ENCODE measurements at places on chromosomes 6 and 20.

- DNase-seq, result no peak
Observed at GRCh38 chr20:31569163-31570020, 35.7 kb upstream of the ID1 start.

GRCh38 chr6:7000825-7001777, 106.7 kb upstream of the RREB1 start:
- no peak for DNase-seq

DNA sequence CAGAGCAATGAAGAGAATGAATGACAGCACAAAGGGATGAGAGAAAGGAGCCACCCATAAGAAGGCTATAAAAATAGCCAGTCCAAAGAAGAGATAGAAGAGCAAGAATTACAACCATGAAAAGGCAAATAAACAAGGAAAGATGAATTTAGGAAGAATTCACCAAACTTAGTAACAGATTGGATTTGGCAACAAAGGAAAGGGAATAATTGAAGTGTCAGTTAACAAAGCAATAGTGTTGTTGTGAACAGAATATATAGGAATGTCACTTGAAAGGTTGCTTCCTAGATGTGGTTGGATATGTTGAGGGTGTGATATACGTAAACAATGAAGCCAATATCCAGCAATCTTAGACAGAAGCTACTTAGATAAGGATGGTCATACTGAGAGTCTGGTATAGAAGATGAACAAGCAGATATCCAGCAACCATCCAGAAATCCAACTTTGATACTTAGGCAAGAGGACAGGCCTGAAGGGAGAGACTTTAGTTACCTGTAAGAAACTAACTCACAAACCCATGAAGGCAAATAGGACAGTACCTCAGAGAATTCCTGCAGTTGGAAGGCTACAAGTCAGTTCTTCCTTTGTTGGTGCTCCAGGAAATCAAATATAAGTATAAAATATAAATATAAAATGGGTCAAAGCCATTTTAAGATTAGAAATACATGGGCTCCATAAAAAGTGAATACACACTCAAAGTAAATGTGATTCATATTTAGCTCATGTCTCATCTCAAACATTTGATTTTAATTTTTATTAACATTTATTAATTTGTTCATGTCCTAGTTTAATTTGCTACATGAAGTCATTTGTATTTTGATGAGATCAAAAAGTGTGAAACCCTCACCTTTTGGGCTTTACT, 106.5 kb downstream of the HFE start:
- no peak for DNase-seq

DNA sequence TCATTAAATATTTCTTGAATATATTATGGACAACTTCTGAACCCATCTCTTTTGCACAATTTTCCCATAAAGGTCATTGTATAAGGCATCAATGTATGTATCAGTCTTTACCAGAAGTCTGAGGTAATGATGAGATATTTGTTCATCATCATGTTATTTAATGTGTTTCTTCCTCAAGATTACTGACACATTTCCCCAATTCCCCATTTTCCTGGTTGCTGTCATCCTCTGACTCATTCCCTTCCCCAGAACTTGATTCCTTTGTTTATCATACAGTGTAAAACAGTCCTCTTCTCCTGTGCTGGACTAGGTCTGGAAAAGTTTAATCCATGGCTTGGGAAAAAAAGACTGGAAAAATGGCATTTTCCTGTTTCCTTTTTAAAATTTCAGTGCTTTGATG, 107.9 kb upstream of the FLRT3 start:
- DNase-seq, result peak; percentile 46

GRCh38 chr6:36862164-36862847, 12.3 kb downstream of the PPIL1 start:
- DNase-seq, result no peak

- DNase-seq, result no peak
Observed at GRCh38 chr6:1597924-1598323, 11.8 kb upstream of the FOXC1 start.

DNA sequence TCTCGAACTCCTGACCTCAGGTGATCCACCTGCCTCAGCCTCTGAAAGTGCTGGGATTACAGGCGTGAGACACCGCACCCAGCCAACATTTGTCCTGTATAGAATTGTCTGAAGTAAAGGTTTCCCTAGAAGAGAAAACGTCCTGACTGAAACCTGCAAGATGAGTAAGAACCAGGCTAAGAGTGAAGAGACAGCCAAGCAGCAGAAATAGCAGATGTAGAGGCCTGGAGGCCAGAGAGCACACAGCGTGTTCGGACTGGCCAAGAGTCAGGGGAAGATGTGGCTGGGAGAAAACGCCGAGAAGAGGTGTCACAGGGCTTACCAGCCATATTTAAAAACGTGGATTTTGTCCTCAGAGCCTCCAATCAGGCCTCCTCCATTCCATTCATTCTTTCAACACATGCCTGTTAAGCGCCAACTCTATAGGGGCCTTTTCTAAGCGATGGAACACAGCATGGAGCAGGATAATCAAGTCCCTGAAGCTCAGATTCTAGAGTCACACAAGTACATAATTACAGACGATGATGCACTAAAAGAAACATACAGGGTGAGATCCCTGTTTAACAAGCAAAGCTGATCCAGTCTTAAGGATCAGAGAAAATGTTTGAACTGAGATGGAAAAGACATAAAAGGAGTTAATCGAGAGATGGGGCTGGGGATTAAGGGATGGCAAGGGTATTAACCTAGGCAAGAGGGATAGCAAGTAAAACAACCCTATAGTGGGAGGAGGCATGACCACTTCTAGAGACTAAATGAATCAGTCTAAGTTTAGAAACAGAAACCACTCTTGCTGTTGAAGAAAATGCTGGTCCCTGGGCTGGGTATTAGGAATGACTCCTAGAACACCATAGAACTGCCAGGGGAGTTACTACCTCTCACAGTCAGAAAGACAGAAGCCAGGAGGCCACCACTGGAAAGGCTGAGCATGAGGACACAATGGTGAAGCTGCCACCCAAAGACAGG, 4.8 kb downstream of the ZCCHC3 start:
- no peak for DNase-seq

- no peak for DNase-seq
Observed at GRCh38 chr20:48679599-48679998, 148.2 kb downstream of the PREX1 start.

- no peak for DNase-seq
Observed at GRCh38 chr20:42063141-42063540, 445.0 kb upstream of the CHD6 start.

- no peak for DNase-seq
Observed at GRCh38 chr6:55448451-55448850, 121.2 kb downstream of the GFRAL start.

GRCh38 chr6:88074791-88075190, 27.1 kb downstream of the SPACA1 start:
- no peak for DNase-seq

DNA sequence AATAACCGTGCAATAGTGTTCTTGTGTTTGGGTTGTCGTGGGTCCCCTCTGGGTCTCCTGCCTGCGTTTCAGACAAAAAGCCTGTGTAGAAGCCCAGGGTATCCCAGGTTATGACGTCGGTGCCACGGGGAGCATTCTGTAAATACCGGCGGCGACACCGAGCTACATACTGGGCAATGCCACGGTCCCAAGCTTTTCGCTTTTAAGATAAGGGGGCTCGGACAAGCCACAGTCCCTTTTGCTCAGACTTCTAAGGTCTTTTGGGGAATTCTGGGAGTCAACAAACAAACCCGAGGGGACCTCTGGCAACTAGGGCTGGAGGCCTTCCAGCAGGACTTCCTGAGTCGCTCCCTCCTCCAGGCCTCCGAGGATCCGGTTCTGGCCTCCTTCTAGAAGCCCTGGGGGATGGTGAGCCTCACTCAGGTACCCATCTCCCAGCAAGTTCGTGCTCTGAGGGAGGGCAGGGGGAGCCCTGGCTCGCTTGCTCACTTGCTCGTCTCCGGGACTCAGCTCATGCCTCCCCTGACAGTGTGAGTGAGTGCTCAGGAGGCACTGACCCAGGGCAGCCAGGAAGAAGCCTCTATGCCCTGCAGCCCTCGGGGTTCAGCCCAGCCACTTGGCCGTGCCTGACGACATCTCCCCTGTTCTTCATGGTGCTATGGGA, 62.4 kb upstream of the MRPS10 start:
- DNase-seq, result no peak

- DNase-seq, result no peak
Observed at GRCh38 chr6:135796643-135797305, 54.7 kb upstream of the PDE7B start.

- DNase-seq, result no peak
Observed at GRCh38 chr6:4964675-4965561, 38.9 kb downstream of the RPP40 start.

DNA sequence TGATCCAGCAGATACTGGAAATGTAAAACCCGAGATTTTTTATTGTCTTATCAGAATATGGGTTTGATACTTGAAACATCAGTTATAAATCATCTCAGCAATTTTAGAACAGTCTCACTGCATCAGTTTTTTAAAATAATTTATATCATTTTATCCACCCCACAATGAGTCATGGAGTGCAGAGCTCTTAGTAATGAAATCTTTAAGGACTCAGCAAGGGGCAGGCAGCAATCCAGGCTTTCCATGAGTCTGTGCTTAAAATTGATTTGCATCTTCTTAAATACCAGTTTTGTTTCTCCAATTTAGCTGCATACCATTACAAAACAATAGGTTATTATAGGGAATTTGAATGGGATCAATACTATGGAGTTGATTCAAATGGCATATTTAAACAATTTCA, 832.3 kb downstream of the C6orf118 start:
- DNase-seq, result no peak

- no peak for DNase-seq
Observed at GRCh38 chr20:55582498-55582897, 422.8 kb downstream of the CBLN4 start.

DNA sequence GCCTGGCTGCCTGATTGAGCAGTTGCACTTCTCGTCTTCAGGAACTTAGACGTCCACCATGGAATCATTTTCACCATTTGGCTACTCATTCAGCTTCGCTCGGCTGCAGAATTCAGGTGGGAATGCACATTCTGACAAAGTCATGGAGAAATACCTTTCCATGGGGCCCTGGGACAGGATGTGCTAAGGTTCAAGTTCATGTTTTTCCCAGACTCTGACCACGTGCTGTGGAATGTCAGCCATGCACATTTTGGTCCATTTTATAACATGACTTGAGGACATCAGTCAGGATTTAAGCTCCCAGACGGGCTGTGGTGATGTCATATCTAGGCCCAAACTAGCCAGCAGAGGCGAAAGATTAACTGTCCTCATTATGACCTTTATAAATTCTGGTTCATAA, 205.3 kb downstream of the TBXT start:
- no peak for DNase-seq

GRCh38 chr6:30490026-30490876, 942 bp downstream of the HLA-E start:
- peak; percentile 57 for DNase-seq

GRCh38 chr6:152338335-152339125, 298.6 kb downstream of the SYNE1 start:
- no peak for DNase-seq

- DNase-seq, result no peak
Observed at GRCh38 chr6:88670369-88670768, 293.0 kb downstream of the RNGTT start.

- no peak for DNase-seq
Observed at GRCh38 chr6:27168586-27169443, 78.7 kb upstream of the PRSS16 start.

DNA sequence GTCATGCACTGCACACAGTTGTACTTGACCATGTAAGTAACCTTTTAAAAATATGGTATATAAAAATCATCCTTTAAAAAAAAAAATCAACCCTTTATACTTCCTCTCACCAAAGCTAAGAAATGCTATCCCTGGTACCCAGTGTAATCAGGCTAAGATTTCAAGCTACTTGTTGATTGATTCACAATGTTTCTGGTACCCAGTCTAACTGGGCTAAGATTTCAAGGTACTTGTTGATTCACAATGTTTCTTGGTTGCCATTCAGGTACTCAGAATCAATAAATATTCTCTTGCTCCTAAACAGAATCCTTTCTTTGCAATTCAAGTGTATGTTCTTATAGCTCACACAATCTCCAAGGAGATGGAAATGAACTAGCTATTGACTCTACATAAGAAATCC, 76.4 kb downstream of the SMLR1 start:
- no peak for DNase-seq
